ENCODE measurements at places on chromosomes 7 and 10. TPM values are rescaled to one million over a fixed set of nuclear protein-coding genes. Genes with fewer than 3 reads are reported as not detected.

ZNF248 gene
- 6.0 TPM for polyA plus RNA-seq

SLC26A5 gene
- polyA plus RNA-seq, result not detected

CTAGE4 gene
- polyA plus RNA-seq, result 0.15 TPM

ANKRD61 gene
- polyA plus RNA-seq, result not detected

CYP2C19 gene
- not detected for polyA plus RNA-seq

PRLHR gene
- not detected for polyA plus RNA-seq

DNA sequence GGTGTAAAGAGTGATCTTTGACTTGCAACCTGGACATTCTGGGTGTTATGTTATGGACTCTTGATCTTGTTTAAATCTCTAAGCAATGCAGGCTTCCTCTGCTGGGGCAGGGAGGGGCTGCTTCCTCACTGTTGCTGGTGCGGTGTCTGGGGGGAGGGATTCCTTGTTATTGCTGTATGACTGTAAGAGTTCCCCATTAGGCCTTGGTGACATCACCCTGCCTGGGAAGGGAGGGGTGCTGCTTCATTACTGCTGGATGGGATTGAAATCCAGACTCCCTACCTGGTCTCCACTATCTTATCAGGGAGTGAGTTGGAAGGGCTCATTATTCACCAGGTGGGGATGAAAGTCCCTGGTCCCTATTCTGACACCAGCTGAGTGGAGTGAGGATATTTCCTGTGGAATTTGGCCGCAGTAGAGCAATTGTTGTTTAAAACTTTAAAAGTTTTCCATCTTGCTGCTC is 8.8 kb downstream of the OGDH start:
- no peak for DNase-seq

HHEX gene
- 0.90 TPM for polyA plus RNA-seq

GATAD1 gene
- polyA plus RNA-seq, result 11.4 TPM

GRCh38 chr7:76216381-76217082 is 14.8 kb downstream of the SRRM3 start:
- DNase-seq, result no peak

- DNase-seq, result no peak
These were observed 4.2 kb downstream of the AHR start for GRCh38 chr7:17302575-17303142.

DNA sequence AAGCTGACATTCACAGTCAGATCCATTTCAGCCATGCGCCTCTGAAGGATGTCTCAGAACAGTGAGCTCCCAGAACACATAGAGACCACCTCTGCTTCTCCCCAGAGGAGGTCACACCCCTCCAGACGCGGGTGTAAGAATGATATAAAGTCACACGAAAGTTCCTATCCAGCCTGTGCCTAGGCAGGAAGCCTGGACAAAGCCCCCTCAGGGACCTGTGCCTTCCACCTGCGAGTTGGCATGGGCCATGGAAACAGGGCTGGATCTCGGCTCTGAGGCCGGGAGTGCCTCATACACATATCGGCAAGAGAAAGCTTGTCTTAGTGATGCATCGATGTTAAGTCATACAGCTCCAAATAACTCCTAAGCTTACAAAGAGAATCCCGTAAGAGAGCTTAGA is 5.0 kb downstream of the VIPR2 start:
- DNase-seq, result no peak
